ENCODE measurements at places on chromosomes 4 and X. TPM values are rescaled to one million over a fixed set of nuclear protein-coding genes. Genes with fewer than 3 reads are reported as not detected.

The ABCE1 gene
- 144 TPM for total RNA-seq

The LRIT3 gene
- under 0.01 TPM for total RNA-seq

The CSN1S1 gene
- total RNA-seq = not detected

The TMPRSS11D gene
- 0.09 TPM for total RNA-seq

The SLC10A4 gene
- not detected for total RNA-seq

The TRIM75 gene
- total RNA-seq = not detected

The CACNA1F gene
- not detected for total RNA-seq

The CWH43 gene
- not detected for total RNA-seq

The TMPRSS11A gene
- under 0.01 TPM for total RNA-seq

The JCHAIN gene
- total RNA-seq = 18.2 TPM

The SLC26A1 gene
- total RNA-seq = 0.27 TPM

The CFAP47 gene
- total RNA-seq = not detected

The PDCL2 gene
- total RNA-seq = not detected

The XPNPEP2 gene
- 3.6 TPM for total RNA-seq

The FAM47E gene
- total RNA-seq = not detected

The MGARP gene
- 56.9 TPM for total RNA-seq

The ATP1B4 gene
- total RNA-seq = not detected

The RADX gene
- total RNA-seq = 18.8 TPM

The MAGEC3 gene
- not detected for total RNA-seq

The GNRHR gene
- not detected for total RNA-seq

The SUPT20HL1 gene
- not detected for total RNA-seq

The BEND2 gene
- total RNA-seq = not detected

The YY2 gene
- total RNA-seq = 0.16 TPM

The XAGE2 gene
- not detected for total RNA-seq

The SYTL5 gene
- total RNA-seq = 0.08 TPM

The FAAH2 gene
- not detected for total RNA-seq

The POLN gene
- 3.7 TPM for total RNA-seq

The VGLL1 gene
- not detected for total RNA-seq

The CHRNA9 gene
- 0.09 TPM for total RNA-seq

The MAGEC2 gene
- total RNA-seq = 0.09 TPM

The MAGEA1 gene
- not detected for total RNA-seq

The HSFX2 gene
- 0.36 TPM for total RNA-seq

The PPARGC1A gene
- total RNA-seq = 0.81 TPM

The CYTL1 gene
- 12.5 TPM for total RNA-seq

The SORBS2 gene
- total RNA-seq = 2.8 TPM

The DACH2 gene
- not detected for total RNA-seq

The FOXO4 gene
- 4.2 TPM for total RNA-seq

The MSMO1 gene
- total RNA-seq = 101 TPM

The FAM241A gene
- total RNA-seq = 0.90 TPM

The ABCG2 gene
- total RNA-seq = 0.90 TPM

The XK gene
- total RNA-seq = not detected

The MTTP gene
- 0.25 TPM for total RNA-seq

The AKAP4 gene
- under 0.01 TPM for total RNA-seq

The TLL1 gene
- total RNA-seq = 1.5 TPM

The F8 gene
- total RNA-seq = 6.4 TPM

The MAGEA4 gene
- total RNA-seq = not detected

The FAM120C gene
- 4.2 TPM for total RNA-seq

The POU4F2 gene
- total RNA-seq = not detected
